ENCODE measurements at places on chromosomes 2 and 18. TPM values are rescaled to one million over a fixed set of nuclear protein-coding genes. Genes with fewer than 3 reads are reported as not detected.
A peak's percentile ranks its signal among the peaks of the same experiment; 100 is the strongest.

GRCh38 chr2:70003093-70003830 lies 41.8 kb upstream of the ASPRV1 start:
- DNase-seq: no peak

DNA sequence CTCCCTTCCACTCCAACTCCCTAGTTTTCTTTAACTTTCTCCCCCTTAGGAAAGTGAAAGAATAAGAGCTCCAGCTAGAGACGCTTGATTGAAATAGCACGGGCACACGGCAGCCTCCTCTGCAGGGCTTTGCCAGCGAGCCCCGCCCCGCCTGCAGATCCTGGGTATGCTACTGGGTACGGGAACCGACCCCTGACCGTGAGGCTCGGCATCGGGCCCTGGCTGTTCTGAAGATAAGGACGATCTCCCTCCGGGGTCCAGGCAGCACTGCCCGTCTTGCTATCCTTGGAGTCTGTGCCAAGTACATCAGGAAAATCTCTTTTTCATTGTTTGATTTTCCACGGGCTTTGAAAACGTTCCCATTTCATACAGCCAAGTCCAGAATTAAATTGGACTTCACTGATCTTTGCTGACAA lies 284.5 kb downstream of the MTX2 start:
- DNase-seq: peak; percentile 86

GRCh38 chr2:223046470-223047040 lies 5.4 kb upstream of the KCNE4 start:
- DNase-seq: no peak

Gene GALM
- total RNA-seq: 15.4 TPM

Gene POTEI
- 0.96 TPM for total RNA-seq

All from umbilical cord (tissue), 2 donors.